ENCODE measurements at places on chromosomes 7 and 10.

- DNase-seq: no peak
These were observed 56.7 kb downstream of the VSTM4 start for GRCh38 chr10:49058463-49059255.

DNA sequence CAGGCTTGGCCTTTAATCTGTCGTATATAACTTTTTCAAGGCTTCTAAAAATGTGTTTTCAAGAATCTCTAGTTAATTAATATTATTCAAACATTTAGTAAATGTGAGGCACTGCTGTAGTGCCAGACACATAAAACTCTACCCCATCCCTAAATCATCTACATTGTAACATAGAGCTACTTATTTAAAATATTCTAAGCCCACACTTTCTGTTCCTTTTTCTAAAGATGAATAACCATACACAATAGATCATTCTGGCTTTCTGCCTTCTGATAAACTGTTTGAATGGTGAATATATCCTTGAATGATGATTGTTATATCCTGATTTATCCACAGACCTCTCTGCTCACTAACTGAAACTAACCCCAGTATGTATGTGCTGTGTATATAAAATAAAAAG lies 41.4 kb downstream of the BRAF start:
- DNase-seq: no peak

DNA sequence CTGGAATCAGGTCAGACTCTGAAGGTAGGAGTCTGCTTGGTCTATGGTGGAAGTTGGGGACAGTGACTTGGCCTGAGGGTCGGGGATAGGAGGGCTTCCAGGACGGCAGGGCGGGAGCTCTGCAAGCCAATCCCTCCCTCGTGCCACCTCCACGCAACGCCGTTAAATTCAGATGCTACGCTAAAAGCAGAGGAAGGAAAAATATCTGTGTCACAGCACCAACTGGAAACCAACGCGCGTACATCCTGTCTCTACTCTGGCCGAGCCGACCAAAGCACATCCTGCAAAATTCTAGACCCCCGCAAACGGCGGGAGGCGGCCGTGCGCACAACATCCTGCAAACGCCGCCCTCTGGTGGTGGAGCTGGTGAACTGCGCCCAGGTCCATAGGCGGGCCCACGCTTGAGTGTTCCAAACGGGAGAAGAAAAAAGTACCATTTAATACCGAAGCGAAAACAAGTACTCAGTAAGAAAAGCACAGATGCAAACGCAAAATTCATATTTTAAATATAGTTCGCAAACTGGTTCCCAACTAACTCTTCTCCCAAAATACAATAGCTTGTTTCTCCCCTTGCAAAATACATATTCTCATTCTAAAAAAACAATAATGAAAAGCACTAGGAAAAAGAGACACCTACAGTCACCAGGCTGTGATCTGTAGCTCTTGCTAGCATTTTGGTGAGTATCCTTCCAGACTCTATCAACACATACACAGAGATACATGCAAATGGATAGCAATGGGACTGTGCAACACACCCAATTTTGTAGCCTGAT lies 45.7 kb upstream of the HSPA12A start:
- peak; percentile 67 for DNase-seq

DNA sequence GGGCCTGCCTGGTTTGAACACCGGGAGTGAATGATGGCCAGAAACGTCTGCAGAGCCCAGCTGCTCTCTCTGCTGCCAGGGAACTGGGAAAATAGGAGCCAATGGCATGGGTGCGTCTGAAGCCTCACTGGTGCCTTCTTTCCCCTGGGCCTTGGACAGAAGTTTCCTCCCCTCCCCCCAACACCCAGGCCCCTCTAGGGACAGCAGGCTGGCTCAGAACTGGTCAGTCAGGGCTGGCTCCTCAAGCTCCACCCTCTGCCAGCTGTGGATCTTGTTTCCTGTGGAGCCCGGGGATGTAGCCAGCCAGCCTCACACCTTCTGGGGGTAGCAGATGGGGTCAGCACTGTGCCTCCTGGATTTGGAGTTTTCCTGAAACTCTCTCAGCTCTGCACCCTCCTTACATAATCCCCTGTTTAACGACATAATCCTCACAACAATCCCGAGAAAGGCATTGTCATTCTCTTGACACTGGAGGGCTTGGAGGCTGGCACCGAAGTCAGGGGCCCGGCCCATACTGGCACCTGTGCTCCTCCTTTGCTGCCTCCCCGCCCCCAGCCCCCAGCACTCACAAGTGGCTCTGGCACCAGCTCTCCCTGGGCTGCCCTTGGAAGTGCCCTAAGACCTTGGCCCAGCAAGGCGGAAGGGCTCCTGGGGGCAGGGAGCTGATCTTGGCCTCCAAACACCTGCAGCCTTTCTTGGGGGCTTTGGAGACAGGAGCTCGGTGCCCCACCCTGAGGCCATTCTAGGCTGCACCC lies 5.7 kb downstream of the LDB3 start:
- no peak for DNase-seq

- DNase-seq: no peak
These were observed 84.5 kb downstream of the RNF32 start for GRCh38 chr7:156725073-156725472.

- DNase-seq: peak; percentile 71
These were observed 81.7 kb downstream of the RNF216 start for GRCh38 chr7:5699467-5700384.

GRCh38 chr7:73827567-73828106 lies 3.2 kb upstream of the CLDN4 start:
- DNase-seq: peak; percentile 15

- DNase-seq: no peak
These were observed 170.2 kb upstream of the GLI3 start for GRCh38 chr7:42407021-42407710.

- DNase-seq: no peak
These were observed 24.7 kb upstream of the ADCYAP1R1 start for GRCh38 chr7:31027161-31027965.

DNA sequence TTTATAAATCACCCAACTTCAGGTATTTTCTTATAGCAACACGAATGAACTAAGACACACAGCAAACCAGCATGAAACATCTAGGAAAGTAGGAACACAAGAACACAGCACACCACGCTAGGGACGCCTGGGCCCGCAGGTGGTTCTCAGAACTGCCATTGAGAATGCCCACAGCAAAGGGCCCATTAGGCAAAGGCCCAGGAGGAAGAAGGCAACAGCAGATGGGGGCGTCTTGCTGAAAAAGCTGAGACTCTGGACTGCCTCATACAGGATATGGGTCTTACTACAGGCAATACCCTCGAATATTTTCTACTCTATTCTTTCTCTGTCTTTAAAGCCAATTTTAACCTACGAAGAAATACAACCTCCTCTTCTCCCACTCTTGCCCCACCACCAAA lies 77.3 kb downstream of the PARD3 start:
- DNase-seq: no peak
